Type B pancreatic cell (in vitro differentiated cells): ENCODE measurements at places on chromosomes 7 and 10.

GRCh38 chr10:62732841-62733653, 71.5 kb upstream of the ADO start:
- no peak for DNase-seq
- no peak overlapping the region for H3K4me3 ChIP-seq
- no peaks in the 10 kb centered on the region for H3K36me3 ChIP-seq
- no peaks in the 10 kb centered on the region for H3K4me1 ChIP-seq

GRCh38 chr10:20065814-20066213, 249.6 kb downstream of the PLXDC2 start:
- peaks cover 31% of the 10 kb centered on the region for H3K36me3 ChIP-seq
- H3K27ac ChIP-seq = no peak overlapping the region
- H3K4me1 ChIP-seq = no peaks in the 10 kb centered on the region
- DNase-seq = no peak
- H3K4me3 ChIP-seq = no peak overlapping the region
- H3K27me3 ChIP-seq = no peaks in the 10 kb centered on the region

DNA sequence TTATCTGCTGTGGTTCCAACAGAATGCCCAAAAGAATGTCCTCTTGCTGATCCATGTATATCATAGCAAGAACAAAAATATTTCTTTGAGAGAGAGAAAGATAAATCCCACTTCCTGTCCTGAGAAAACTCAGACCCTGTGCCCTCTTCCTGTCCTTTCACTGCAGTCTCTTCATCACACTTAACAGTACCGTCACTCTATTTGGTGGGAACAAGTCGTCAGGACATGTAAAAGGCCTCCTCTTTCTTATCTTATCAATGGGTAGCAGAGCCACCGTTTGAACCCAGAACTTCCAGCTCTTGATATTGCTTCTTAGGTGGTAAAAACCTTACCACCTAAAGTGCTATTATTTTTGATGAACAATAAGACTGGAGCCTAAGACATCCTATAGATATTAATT, 43.9 kb downstream of the CHRM2 start:
- H3K36me3 ChIP-seq = peaks cover 3% of the 10 kb centered on the region
- H3K4me3 ChIP-seq = no peak overlapping the region
- no peak overlapping the region for H3K27ac ChIP-seq
- no peaks in the 10 kb centered on the region for H3K27me3 ChIP-seq

DNA sequence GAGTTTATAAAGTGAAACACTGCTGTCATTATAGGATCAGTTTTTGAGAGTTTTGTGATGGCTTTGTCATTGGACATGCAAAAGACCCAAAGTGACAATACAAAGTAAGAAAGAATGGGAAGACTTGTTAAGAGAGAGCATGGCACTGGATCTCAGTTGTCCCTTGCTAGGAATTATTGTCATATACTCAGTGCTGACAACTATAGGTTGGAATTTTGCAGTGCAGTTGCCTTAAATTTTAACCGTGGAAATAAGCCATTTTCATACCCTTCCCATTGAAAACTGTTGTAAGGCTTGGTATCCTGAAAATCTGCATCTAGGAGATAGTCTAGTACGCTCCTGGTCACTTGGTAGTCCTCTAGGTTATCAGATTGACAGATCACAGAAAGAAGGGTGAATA, 1156.7 kb downstream of the GATA3 start:
- H3K4me1 ChIP-seq = peaks cover 7% of the 10 kb centered on the region
- no peak for DNase-seq
- H3K4me3 ChIP-seq = no peak overlapping the region
- no peaks in the 10 kb centered on the region for H3K36me3 ChIP-seq

DNA sequence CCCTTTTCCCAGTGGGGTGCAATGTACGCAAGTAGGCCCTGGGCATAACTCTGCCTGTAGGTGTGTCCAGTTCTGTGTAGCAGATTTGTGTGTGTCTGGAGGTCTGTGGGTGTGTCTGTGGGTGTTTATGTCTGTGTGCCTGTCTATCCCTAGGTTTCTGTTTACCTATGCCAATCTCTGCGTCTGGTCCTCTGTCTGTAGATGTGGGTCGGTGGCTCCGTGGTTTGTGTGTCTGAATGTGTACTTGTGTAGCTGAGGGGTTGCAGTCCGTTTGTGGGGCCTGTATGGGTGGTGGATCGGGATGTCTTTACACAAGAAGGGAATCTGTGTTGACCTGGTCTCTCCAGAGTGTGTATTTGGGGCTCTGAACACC, 932 bp downstream of the NYAP1 start:
- H3K27ac ChIP-seq = peak overlapping the region; percentile 16
- H3K4me3 ChIP-seq = peak overlapping the region; percentile 84
- H3K4me1 ChIP-seq = peaks cover 19% of the 10 kb centered on the region

DNA sequence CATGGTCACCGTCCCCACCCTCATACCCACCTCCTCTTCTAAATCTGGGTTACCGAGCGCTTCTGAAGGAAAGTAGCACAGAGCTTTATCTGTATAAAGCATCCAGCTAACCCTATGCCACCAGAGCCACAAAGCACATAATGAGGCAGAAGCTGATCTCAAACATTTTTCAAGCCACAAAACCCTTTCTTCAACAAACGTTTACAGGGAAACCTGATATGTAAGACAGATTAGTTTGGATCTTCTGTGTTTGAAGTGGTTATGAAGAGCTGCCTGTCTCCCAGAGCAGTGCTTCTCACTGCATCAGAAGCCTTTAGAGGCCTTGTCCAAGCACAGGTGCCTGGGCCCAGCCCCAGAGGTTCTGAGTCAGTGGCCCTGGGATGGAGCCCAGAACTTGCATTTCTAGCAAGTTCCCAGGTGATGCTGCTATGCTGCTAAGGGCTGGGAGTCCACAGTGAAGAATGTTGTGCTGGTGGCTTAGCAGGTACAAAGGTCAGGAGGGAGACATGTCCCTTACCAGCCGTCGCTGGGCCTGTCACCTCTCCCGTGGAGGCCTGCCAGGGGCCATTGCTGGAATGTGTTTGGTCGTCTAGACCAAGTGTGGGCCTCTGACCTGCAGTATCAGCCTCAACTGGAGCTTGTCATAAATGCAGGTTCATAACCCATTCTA, 90.4 kb downstream of the TAF3 start:
- H3K27me3 ChIP-seq = no peaks in the 10 kb centered on the region
- DNase-seq = no peak
- H3K4me1 ChIP-seq = no peaks in the 10 kb centered on the region

DNA sequence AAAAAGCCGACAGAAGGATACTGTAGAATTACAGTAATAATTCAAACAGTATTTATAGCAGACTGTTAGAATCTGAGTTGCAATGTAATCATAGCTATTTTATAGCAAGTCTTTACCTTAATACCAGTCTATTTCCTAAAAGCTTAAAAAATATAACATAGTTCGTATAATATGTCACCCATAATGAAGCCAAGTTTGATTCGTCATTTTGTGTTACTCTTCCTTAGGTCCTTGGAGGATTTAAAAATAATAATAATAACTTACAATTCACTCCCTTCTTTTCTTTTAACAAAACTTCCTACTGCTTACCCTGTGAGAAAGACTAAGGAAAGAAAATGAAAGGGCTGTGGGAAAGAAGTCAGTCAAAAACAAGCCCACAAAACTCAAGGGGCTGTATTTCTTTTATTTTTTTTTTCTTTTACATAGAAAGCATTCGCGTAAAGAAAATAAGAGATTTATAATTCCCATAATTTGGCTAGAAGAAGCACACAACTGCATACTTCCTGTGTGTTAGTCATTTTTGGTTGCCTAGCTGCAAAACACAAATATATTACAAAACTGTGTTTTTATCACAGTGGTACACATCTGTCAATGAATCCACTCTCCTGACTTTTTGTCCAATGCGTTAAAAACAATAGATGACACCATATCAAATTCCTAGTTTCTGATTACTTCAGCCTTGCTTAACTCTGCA, 187.2 kb upstream of the CELF2 start:
- no peak overlapping the region for H3K4me3 ChIP-seq
- H3K27me3 ChIP-seq = peaks cover 13% of the 10 kb centered on the region

DNA sequence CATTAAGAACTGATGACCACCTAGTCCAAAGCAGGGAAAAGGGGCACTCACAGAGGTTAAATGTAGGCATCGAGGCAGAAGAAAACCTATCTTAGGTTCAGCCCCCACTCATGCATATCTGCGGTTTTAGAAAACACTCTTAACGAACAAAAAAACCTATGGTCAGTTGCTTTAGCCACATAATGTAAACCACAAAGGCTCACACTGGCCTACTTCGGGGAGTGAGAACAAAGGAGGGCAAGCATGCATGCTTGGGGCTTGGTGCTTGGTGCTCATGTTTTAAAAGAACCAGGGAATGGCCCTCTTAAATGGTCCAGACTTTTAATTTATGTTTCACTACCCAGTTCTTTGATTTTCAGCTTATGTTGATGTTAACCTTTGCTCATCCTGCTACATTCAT, 14.2 kb downstream of the INSYN2A start:
- no peak overlapping the region for H3K4me3 ChIP-seq
- peaks cover 4% of the 10 kb centered on the region for H3K4me1 ChIP-seq
- no peak overlapping the region for H3K27ac ChIP-seq

GRCh38 chr7:123242467-123243092, 42.8 kb upstream of the SLC13A1 start:
- DNase-seq = no peak
- H3K27me3 ChIP-seq = no peaks in the 10 kb centered on the region
- H3K4me1 ChIP-seq = no peaks in the 10 kb centered on the region
- no peak overlapping the region for H3K27ac ChIP-seq
- H3K36me3 ChIP-seq = no peaks in the 10 kb centered on the region

DNA sequence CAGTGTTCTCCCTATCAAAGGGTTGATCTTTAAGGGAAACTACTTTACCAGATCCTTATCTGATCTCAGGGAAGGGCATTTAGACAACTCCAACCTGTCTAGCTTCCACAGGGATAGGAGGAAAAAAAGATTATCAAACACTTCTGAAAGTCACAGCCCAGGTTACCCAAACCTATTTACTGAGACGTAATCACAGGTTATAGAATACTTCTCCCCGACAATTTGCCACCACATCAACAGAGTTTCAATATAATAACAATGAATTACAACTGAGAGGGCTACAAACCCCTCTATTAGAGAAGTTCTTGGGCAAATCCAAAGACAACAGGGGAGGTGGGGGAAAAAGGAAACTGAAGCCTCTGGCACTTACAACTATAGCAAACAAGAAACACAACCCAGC, 26.3 kb downstream of the CFAP70 start:
- H3K36me3 ChIP-seq = no peaks in the 10 kb centered on the region
- no peak overlapping the region for H3K27ac ChIP-seq
- no peak for DNase-seq

- no peaks in the 10 kb centered on the region for H3K4me1 ChIP-seq
- no peak for DNase-seq
- H3K27me3 ChIP-seq = no peaks in the 10 kb centered on the region
- H3K27ac ChIP-seq = no peak overlapping the region
Observed at GRCh38 chr7:2219136-2219535, 13.6 kb downstream of the MAD1L1 start.

GRCh38 chr7:135889823-135890222, 87.3 kb downstream of the MTPN start:
- H3K27me3 ChIP-seq = no peaks in the 10 kb centered on the region
- DNase-seq = no peak
- H3K4me3 ChIP-seq = no peak overlapping the region
- H3K36me3 ChIP-seq = no peaks in the 10 kb centered on the region

DNA sequence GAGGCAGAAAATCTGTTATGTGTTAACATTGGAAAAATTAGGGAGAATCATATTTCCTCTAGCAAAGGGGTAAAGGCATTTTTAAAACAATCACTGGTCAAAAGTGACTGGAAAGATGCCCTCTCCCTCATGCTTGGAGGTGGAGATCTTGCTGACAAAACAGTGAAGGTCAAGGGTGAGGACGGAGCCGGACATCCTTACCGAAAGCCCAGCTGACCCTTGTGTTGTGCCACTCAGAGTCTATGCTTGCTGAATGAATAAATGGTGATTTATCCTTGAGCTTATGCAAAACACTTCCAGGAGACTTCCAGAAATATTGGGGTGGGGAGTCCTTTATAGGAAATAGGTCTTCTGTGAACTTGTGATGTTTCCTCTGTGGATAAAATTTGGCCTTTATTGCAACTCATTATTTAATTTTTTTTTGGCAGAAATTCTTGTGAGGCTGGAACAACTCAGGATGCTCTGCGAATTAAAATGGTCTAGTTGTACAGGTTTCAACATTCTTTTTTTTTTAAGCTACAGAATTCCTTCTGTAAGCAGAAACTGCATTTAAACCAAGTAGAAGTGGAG, 28.3 kb upstream of the ELMO1 start:
- H3K36me3 ChIP-seq = no peaks in the 10 kb centered on the region
- no peak overlapping the region for H3K4me3 ChIP-seq
- H3K27me3 ChIP-seq = peaks cover 1% of the 10 kb centered on the region
- peaks cover 6% of the 10 kb centered on the region for H3K4me1 ChIP-seq
- DNase-seq = no peak

GRCh38 chr7:81165070-81165469, 246.2 kb upstream of the SEMA3C start:
- no peak overlapping the region for H3K27ac ChIP-seq
- no peaks in the 10 kb centered on the region for H3K36me3 ChIP-seq

- H3K36me3 ChIP-seq = no peaks in the 10 kb centered on the region
- no peak overlapping the region for H3K4me3 ChIP-seq
- no peak for DNase-seq
- H3K27me3 ChIP-seq = peaks cover 3% of the 10 kb centered on the region
Observed at GRCh38 chr7:85714043-85714578, 527.3 kb upstream of the SEMA3D start.

GRCh38 chr7:370259-370625, 80.3 kb downstream of the FOXL3 start:
- no peaks in the 10 kb centered on the region for H3K36me3 ChIP-seq
- no peak for DNase-seq
- H3K4me3 ChIP-seq = no peak overlapping the region

GRCh38 chr7:11775401-11775800, 56.6 kb downstream of the THSD7A start:
- H3K36me3 ChIP-seq = peaks cover 4% of the 10 kb centered on the region
- DNase-seq = no peak
- no peak overlapping the region for H3K4me3 ChIP-seq
- no peaks in the 10 kb centered on the region for H3K27me3 ChIP-seq
- no peaks in the 10 kb centered on the region for H3K4me1 ChIP-seq

GRCh38 chr10:112966194-112966855, 16.3 kb downstream of the TCF7L2 start:
- H3K4me3 ChIP-seq = no peak overlapping the region
- no peaks in the 10 kb centered on the region for H3K27me3 ChIP-seq
- DNase-seq = no peak
- peaks cover 61% of the 10 kb centered on the region for H3K36me3 ChIP-seq
- peak overlapping the region; percentile 27 for H3K27ac ChIP-seq

DNA sequence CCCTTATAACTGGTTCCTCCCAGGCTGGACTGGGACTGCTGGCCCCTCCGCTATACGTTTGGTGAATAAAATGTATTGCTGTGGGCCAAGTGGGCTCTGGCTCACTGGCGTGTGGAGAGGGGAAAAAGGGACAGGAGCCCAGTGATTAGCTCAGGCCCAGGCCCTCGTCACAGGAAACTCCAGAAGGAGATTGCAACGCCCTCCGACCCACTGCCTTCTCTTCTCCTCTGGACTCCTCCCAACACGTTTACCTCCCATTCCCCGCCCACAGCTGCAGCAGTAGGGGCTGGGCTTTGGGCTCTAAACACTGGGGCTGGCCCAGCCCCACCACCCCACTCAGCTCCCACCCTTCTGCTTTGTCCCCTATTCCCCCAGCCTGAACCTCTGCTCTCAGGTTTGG, 173.9 kb downstream of the NEURL1 start:
- H3K27me3 ChIP-seq = no peaks in the 10 kb centered on the region
- no peaks in the 10 kb centered on the region for H3K36me3 ChIP-seq
- DNase-seq = no peak
- H3K4me1 ChIP-seq = peaks cover 8% of the 10 kb centered on the region
- no peak overlapping the region for H3K4me3 ChIP-seq

- peaks cover 3% of the 10 kb centered on the region for H3K4me1 ChIP-seq
- no peak overlapping the region for H3K4me3 ChIP-seq
- no peak overlapping the region for H3K27ac ChIP-seq
- no peaks in the 10 kb centered on the region for H3K36me3 ChIP-seq
- H3K27me3 ChIP-seq = no peaks in the 10 kb centered on the region
Observed at GRCh38 chr7:88293866-88294265, 12.8 kb downstream of the STEAP4 start.
